ENCODE measurements at places on chromosomes 2 and 18. TPM values are rescaled to one million over a fixed set of nuclear protein-coding genes. Genes with fewer than 3 reads are reported as not detected.
A peak's percentile ranks its signal among the peaks of the same experiment; 100 is the strongest.

BMP10 gene
- not detected for total RNA-seq

MAP2 gene
- 41.9 TPM for total RNA-seq

CPO gene
- 0.89 TPM for total RNA-seq

C1QL2 gene
- total RNA-seq: not detected

GRCh38 chr2:160220026-160220425, 20.0 kb upstream of the ITGB6 start:
- no peak for DNase-seq

GRCh38 chr2:46351750-46352138, 54.5 kb downstream of the EPAS1 start:
- DNase-seq: no peak

DNA sequence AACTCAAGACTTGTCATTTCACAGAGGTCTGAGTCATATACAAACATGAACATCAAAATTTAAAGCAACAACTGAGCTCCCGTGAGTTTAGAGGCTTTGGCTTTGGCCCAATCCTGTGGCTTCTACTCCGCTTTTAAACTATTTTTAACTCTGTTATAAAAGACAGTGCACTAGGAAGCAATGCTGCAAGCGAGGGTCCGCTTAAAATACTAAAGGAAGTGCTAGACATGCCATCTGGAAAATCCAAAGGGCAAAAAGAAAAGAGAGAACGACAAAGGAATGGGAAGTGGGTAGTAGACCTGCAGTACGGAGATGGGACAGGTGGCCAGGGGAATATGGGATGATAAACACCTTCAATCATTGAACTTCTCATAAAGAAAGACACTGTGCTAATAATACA, 37.4 kb upstream of the MYT1L start:
- DNase-seq: no peak

GRCh38 chr2:155099784-155100183, 401.3 kb downstream of the KCNJ3 start:
- DNase-seq: peak; percentile 47

GRCh38 chr2:240601831-240602160, 15.3 kb downstream of the CAPN10 start:
- peak; percentile 49 for DNase-seq

GRCh38 chr2:14219306-14219705, 413.2 kb upstream of the LRATD1 start:
- no peak for DNase-seq

GRCh38 chr2:190511104-190511503, 23.4 kb downstream of the NEMP2 start:
- DNase-seq: no peak

- DNase-seq: no peak
Observed at GRCh38 chr18:25284861-25285550, 67.0 kb downstream of the ZNF521 start.

DNA sequence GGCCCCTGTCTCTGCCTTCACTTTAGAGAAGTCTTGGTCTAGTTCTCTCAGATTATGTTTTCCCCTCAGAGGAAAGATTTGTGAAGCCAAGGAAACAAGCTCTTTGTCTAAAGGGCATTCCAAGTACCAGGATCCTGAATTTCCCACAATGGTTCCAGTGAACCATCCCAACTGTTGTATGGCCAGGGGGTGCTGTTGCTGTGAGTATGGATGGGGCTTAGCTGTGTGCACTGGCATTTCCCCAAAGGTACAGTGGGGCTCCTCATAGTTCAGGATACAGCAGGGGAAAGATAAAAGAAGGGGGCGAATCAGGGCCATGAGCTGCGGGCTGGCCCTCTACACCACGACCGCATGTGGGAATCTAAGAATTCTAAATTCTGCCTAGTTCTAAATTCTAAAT, 1154.0 kb upstream of the FANCL start:
- DNase-seq: no peak

Data from sciatic nerve (tissue), 2 donors.